HS-5 (cell line): ENCODE measurements at places on chromosomes 5 and 9.

DNA sequence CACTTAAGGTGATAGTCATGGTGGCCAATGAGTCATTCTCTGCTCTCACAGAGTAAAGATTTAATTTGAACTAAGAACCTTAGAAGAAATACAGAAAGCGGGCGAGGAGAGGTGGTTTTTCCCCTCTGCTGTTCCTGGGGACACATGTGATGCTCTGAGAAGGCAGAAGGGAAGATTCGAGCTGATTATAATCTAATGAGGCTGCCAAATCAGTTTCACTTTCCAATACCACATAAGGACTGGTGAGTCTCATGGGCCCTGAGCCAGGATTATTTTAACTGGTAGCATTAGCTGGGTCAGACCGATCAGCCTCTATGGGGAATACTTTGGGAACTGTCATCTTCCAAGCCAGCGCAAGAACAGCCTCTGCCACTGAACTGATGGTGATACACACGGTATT is 116.5 kb downstream of the SLC1A3 start:
- DNase-seq, result no peak

- DNase-seq, result no peak
These were observed 10.5 kb upstream of the SPATA31E1 start for GRCh38 chr9:87872079-87872624.

DNA sequence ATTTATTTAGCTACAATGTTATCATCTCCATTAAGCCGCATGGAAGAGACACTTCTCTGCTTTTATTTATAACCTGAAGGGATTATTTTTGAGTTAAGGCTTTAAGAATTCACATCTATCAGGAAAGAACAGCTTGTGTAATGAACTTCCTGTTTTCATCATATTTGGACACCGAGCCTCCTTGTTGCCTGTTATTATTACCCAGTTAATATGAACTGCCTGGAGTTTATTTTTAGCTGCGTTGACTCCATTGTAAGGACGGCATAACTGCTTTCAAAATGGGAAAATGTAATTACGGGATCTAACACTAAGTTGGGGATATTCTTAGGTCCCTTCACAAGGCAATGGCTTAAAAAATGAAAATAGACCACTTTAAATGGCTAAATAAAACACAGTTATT is 89.0 kb upstream of the NR4A3 start:
- DNase-seq, result no peak

GRCh38 chr5:3121813-3122212 is 370.3 kb upstream of the IRX2 start:
- DNase-seq, result no peak

DNA sequence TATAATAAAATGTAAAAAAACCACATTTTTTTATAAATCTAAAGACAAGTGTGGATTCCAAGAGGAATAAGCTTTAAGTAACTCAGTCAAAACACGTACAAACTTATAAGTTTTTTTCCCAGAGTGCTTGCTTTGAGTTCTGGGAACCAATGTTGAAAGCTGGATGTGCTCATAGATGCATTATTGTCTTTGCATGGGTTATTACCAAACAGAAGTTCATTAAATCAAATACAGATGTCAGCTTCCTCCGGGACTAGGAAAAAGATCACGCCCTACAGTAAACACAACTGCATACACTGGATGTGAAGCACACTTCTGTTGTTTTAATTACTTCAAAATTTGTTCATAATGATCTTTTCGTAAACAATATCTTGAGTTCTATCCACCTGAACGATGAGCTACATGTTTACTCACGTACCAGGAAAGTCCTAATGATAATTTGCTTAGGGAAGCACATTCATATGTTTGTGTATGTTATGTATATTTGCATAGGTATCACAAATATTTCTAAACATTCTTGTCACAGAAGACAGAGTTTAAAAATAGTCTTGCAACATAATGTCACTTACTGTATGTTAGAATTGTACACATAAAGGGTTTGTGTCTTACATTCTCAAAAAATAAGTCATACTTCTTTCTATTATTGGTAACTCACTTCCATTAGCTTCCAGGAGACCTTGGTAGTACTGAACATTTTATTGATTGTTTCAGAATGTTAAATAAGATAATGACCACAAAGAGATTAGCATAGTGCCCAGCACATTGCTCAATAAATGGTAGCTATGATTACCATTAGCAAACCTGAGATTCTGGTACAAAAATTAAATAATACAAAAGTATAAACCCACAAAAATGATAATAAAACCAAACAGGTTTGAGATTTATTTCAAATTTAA is 427.4 kb downstream of the CETN3 start:
- DNase-seq, result no peak

DNA sequence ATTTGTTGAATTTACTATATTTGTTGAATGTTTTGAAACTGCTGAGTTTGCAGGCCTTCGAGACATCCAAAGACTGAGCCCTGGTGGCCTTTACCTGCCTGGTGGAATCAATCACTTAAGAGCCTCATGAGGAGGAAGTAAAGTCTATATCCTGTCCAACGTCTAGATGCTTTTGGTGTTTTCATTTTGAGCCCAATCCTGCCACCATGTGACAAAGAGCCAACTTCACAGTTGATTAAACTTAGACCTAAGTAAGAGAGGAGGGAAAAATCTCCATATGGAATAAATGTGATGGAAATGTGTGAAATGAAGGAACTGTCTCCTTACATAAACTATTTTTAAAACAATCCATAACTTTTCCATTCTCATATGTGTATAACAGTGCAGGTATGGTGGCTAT is 220.1 kb downstream of the PRR16 start:
- DNase-seq, result no peak

- no peak for DNase-seq
These were observed 268.8 kb downstream of the MLLT3 start for GRCh38 chr9:20353524-20353923.

DNA sequence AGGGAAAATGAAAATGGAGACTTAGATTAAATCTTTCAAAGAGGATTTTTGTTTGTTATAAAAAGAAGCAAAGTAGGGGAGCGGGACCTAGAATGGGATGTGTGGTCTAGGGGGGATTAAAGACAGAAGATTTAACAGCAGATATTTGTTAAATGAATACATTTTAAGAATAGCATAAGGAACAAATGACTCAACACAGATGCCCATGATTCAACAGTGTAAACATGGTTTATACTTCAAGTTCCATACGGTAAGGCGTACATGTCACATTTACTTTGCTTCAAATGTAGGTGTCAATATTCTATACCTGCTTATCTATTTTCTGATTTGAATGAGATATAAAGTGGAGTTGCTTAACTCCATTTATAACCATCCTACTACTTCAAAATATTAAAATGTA is 1.5 kb downstream of the TICAM2 start:
- no peak for DNase-seq

DNA sequence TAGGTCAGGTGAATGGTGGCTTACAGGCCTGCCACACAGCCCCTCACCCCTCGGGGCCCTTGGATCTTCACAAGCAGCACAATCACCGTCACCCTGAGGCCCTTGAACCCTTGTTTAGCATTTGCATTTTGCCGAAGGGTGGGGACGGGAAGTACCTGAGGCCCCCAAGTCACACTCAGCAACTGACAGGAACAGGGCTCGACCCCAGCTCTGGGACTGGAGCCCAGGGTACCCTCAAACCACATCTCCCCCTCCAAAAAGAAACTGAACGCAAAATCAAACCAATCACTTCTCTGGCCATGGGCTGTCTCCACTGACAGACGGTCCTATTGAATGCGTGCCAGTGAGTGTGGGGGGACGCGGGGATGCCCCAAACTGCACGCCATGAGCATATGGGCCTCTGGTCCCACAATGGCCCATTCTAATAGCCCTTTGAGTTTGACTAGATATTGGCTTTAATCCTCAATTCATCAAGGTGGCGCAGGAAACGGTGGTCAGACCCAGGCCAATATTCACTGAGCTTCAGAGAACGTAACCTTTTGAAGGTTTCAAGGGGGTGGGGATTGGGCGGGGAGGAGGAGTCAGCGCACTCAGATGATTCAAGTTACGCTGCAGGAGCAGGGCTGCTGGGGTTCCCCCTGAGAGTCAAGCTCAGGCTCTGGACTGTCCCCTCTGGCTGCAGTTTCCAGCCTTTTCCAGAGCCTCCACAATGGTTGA is 176.0 kb downstream of the DAB2IP start:
- no peak for DNase-seq

DNA sequence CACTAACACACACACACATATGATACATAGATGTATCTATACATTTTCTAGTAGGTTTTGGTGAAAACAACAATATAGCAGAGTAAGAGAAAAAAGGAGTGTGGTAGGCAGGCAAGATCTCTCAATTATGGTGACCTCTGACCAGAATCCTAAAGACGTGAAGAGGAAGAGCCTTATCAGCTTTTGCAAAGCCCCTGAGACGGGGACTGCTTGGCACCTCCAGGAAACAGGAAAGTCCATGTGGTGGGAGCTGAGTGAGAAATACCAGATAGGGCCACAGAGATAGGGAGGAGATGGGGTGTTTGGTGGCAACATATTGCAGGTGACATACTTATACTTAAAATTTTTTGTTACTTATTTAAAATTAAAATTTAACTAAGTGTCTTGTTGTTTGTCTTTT is 39.9 kb upstream of the CTXN3 start:
- no peak for DNase-seq

DNA sequence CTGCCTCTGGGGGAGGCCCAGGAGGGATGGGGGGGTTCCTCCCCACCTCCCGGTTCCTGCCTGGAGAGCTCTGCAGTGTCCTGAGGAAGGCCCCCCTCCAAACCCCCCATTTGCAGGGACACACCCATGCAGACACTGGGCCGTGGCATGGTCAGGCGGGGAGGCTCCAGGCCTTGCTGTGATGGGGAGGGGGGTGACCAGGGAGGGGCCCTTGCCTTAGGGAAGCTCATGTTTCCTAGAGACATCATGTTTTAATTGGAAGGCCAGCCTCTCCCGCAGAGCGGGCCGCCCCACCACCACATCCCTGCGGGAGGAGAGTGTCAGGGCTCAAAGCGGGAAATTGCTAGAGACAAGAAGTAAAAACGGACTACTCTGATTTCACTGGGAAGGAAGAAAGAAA is 12.0 kb downstream of the PRRX2 start:
- DNase-seq, result no peak

GRCh38 chr5:50969151-50970031 is 303.0 kb downstream of the PARP8 start:
- no peak for DNase-seq

GRCh38 chr5:33048315-33048714 is 337.2 kb downstream of the NPR3 start:
- DNase-seq, result no peak

DNA sequence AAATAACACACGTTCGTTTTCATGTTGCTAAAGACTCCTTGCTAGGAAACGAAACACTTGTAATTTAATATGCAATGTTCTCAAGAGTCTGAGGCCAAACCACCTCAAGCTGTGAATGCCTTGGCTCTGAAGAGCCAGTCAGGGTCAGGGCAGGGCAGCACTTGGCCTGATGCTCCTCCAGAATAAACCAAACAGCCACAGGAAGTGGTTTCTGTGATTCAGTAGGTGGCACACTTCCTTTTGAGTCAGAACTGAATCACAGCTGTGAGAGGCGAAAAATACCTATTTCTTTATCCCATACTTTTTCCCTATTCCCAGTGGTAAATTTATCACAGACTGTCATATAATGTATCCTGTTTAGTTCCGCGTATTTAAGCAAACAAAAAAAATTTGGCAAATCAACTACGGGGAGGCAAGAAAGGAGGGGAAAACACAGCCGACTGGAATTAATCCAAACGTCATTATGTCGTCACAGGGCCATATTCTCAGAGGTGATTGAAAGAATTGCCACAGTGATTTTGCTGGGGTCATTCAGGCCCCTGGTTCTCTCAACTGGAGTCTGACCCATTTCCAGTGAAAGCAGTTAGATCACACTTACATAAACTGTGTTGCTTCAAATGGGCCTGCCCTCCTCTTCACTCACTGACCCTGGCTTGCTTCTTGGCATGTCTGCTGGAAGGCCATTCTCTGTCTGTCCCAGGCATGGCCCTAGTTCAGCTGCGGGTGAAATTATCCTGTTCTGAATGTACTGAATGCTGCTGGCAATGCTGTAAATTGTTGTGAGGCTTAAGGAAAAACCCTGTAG is 71.2 kb downstream of the ARRDC3 start:
- DNase-seq, result peak; percentile 98
